ENCODE measurements at places on chromosomes 12 and 14.

- DNase-seq, result no peak
Measured at GRCh38 chr14:50836515-50836914, 5.6 kb upstream of the NIN start.

DNA sequence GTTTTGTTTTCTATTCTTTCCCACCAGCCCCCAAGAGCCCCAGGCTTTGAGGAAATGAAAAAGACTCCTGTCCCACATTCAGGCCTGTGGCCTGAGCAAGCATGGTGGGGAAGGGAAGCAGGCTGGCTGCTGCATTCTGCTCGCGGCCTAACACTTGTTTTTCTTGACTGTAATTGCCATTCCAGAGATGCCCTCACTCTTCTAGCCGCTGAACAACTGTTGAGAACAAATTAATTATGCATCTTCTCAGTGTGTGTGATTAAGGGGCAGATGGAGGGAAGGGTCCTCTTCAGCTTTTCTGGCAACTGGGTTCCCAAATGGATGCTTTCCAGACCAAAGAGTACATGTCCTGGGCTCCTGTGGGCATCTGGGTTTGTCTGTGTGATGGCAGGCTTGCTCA is 43.3 kb downstream of the ADCK1 start:
- no peak for DNase-seq

GRCh38 chr14:96614481-96614881 is 112.3 kb downstream of the PAPOLA start:
- DNase-seq, result no peak

DNA sequence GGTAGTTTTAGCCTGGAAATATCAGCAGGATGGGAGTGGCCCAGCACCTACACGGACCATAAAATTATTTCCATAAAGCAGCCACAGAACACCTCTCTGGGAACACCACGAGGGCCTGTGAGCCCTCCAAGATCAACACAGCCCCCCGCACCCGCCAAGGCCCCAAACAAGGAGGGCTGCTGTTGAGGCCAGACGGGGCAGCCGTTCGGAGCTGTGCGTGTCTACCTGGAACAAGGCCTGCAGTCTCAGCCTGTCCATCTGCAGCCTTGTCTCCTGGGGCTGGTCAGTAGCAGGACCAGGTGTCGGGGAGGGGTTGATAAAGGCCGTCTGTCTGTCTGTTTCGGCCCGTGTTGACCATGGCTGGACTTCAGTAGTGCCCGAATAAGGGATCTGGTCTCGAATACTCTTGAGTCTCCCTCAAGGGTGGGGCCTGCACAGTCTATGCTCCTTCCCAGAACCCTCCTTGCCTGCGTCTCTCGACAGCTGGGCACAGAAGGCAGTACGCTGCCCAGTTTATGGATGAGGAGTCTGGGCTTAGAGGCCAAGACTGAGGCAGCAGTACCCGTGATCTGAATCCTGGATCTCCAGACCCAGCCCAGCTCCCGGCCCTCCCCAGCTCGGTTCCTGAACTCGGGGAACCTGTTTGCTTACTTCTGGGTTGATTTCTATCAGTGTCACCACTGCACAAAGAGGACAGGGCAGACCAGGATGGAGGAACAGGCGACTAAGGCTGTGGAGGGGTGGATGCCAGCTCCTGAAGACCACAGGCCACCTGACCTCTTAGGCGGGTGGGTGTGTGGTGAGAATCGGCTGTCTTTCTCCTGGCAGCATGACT is 23.1 kb upstream of the DLK1 start:
- no peak for DNase-seq

Data from GOT3 (cell line).